Left renal pelvis (tissue), 4 donors: ENCODE measurements at places on chromosomes 1 and 21.

DNA sequence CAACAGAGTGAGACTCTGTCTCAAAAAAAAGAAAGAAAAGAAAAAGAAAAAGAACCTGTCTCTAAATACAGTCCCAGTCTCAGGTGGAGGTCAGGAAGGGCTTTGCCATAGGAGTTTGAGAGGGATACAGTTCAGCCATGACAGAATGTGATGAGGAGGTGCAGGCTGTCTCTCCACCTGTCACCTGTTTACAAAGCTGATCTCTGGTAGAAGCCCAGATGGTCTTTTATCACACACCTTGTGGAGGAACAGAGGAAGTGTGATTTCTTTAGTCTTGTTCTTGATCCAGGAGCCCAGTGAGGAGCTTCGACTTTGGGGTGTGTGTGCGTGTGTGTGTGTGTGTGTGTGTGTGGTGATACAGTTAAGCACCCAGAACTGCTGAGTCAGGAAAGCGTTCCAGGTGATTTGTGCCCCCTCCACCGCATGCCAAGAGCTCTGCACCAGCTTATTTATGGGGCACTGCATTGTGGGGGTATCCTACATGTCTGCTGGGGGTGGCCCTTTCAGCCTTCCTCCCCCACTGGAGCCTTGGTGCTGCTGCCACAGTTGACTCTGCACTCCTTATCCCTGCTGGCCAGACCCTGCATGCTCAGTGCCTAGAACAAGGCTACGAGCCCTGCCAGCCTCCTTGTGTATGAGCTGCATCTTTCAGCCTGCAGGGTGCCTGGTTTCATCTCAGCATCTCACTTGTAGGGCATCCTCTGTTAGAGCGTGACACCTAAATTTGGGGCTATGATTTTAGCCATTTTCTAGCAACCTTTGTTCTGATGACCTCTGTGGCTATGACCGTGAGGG lies 19.3 kb downstream of the DOP1B start:
- DNase-seq, result no peak

DNA sequence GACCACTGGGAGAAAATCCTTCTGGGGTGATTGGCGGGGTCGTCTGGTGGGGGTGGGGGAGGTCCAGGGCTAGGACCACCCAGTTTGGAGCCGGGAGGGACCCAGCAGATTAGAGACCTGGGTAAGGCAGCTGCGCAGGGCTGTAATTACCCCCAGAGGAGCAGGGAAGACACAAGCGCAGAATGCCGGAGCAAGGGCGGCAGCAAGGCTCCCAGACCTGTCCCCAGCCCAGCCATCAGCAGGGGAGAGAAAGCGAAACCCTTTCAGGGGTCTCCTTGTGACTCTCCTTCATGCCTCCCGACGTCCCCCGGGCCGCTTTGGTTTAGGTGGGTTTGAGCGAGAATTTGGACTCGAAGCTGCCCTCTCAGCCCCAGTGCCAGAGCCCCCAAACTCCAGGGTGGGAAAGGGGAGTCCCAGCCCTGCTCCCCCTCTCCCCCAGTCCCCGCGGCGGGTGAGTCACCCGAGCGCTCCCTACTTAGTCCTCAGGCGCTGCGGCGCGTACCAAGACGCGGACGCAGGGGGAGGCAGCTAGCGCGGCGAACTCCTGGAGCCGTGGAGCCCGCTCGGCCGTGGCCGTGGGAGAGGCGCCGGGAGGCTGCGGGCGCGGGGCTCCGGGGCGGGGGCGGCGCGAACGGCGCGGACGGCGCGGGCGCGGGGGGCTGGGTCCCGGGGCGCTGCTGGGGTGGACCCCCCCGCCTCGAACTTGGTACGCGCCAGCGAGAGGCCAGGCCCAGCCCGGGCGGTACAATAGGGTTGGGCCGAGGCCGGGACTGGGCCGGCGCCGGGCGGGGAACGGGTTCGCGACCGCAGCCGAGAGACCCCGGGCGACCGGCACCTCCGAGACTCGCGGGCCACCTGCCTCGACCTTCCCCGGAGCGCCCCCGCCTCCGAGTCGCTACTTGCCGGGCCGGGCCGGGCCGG lies at the start of gene MAP7D1:
TSS of gene MAP7D1 (plus strand) at position 753 of the 921 bp plus-strand sequence. CDS start 258 bp downstream, outside the sequence.
- no peak for DNase-seq

GRCh38 chr1:22877980-22878379 lies 94.7 kb downstream of the LACTBL1 start:
- no peak for DNase-seq

GRCh38 chr1:12143631-12144155 lies 23.1 kb upstream of the TNFRSF1B start:
- DNase-seq, result no peak

GRCh38 chr1:61368876-61369275 lies 286.5 kb downstream of the NFIA start:
- no peak for DNase-seq

DNA sequence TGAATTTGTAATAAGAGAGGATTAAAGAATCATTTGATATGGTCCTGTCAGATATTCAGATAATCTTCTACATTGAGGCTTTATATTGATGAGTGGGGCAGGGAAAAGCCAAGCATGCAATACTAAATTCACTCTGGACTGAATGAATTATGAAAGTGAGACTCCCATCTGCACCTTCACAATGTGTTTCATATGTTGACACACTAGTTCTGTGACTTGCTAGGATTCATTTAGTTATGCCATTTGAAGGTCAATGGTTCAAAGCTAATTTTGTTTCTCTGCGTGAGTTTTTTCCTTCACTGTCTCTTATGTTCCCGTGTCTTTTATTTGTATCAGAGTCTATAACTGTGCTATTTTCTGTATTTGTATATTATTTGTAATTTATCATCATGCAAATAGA lies 1332.5 kb downstream of the KCNT2 start:
- no peak for DNase-seq

DNA sequence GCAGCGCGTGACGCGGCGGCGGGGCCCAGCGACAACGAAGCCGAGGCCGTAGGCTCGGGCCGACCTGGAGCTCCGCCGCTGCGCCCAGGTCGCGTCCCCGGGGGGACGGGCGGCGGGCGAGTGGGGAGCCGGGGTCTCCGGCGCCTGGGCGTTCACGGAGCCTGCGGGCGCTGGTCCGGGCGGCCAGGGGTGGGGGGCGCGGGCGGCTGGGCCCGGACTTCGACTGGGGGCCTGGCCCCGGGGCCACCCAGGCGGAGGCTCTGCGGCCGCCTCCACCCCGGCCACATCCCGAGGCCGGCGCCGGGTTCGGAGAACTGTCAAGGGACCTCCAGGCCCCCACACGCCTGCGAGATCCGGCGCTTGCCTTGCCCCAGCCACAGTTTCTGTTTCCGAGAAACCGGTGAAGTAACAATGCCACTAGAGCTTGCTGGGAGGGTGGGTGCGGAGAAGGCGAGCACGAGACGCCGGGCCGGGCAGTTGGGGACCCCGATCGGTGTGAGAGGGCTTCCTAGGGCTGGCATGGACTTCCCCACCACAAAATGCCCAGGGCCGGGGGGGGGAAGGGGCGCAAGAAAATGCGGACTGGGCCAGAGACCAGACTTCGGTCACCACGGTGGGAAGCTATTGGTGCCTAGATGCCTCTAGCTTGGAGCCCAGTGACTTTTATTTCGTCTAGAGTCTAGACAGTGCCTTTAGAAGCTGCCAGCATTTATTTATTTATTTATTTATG lies 501 bp downstream of the FBXO6 start:
- DNase-seq, result no peak

- no peak for DNase-seq
These were observed 5.1 kb downstream of the PRRX1 start for GRCh38 chr1:170669107-170669445.

DNA sequence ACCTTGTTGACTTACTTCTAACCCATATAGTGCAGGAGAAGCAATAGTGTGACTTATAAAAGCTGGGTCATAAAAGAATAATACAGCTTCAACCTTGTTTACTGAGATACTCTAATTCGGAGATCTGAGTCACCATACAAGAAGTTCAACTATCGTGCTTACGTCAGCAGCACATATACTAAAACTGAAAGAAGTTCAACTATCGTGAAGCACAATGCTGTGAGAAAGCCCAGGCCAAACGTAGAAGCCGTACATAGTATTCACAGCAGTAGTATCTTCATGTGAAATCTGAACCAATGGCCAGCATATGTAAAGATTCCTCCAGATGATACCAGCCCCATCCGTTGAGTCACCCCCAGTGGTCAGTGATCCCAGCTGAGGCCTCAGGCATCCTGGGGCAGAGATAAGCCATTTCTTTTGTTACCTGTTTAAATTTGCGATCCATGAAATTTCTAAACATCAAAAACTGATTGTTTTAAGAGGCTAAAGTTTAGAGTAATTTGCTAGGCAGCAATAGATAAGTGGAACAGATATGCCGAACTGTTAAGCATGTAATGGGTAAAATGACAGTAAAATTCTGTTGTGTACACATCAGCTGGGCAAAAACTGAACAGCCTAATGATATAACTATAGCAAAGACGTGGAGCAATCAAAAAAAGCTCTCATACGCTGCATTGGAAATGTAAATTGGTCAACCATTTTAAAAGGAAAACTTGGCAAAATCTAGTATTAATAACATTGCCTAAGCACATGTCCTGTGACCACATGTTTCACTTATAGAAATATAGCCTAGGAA lies 53.9 kb upstream of the SAMD13 start:
- DNase-seq, result no peak

DNA sequence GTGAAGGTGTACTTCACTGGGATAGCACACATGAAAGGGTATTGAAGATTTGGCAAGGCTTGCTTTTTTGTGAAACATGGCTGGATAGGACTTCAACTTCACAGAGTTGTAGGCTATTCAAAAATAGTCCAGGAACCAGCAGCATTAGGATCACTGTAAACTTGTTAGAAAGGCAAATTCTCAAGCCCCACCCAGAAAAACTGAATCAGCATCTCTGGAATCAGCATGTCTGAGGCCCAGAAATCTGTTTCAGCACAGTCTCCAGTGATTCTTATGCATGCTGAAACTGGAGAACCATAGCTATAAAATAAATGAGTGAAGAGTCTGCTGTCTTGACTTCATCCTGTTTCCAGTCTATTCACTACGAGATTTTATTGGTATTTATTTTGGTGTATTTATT lies 8.1 kb upstream of the KRTAP21-3 start:
- no peak for DNase-seq

- DNase-seq, result no peak
These were observed 61.5 kb downstream of the TOR3A start for GRCh38 chr1:179143322-179143721.

GRCh38 chr1:46539972-46540371 lies 11.5 kb downstream of the KNCN start:
- no peak for DNase-seq

GRCh38 chr1:29439615-29440014 lies 203.3 kb downstream of the PTPRU start:
- no peak for DNase-seq

- DNase-seq, result no peak
These were observed 238.2 kb downstream of the NFIA start for GRCh38 chr1:61320575-61320974.

- no peak for DNase-seq
These were observed 39.6 kb upstream of the RXRG start for GRCh38 chr1:165484532-165484931.

DNA sequence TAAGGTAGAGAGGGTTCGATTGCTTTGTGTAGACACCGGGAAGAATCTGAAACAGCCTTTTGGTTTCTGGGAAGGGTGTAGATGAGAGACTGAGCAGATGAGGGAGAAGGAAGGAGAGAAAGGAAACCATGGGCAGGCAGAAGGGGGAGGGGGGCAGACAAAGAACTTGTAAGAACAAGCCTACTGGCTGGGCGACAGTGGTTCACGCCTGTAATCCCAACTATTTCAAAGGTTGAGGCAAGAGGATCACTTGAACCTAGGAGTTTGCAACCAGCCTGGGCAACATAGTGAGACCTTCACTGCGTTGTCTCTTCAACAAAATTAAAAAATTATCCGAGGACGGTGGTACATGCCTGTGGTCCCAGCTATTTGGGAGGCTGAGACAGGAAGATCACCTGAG lies 106.2 kb downstream of the TM2D1 start:
- DNase-seq, result no peak

DNA sequence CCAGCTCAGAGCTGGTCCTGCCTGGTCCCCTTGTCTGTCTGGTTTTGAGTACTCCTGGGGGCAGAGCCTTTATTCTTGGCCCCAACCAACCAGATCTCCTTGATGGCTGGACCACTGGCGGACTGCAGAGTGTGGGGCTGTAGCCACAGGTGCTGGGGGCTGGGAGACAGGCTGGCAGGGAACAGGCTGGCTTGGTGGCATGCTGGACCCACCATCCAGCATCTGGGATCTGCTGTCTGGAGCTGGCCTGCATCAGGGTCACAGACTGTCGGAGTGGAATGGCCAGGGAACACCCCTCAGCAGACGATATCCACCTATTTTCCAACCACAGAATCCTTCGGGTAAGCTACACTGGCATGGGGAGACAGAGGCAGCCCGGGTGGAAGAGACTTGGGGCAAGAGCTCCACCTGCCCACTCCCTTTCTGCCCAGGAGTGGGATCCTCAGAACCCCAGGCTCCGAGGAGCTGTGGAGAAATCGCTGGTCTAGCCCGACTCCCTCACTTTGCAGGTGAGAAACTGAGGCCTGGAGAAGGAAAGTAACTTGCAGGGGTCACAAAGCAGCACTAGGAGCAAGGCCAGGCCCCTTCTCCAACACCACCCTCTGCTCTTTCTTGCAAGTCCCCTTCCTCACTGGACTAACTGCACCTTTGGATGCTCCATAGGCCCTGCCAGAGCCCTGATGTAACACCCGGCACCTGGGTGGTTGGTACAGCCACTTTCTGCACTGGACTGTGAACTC lies 40.6 kb downstream of the TNNT2 start:
- DNase-seq, result no peak

- DNase-seq, result no peak
These were observed 367.7 kb upstream of the NEGR1 start for GRCh38 chr1:72649991-72650390.

- DNase-seq, result no peak
These were observed 702.2 kb upstream of the ADGRL4 start for GRCh38 chr1:79708646-79709265.

GRCh38 chr1:187264995-187265602 lies 436.4 kb downstream of the PLA2G4A start:
- DNase-seq, result peak; percentile 4

DNA sequence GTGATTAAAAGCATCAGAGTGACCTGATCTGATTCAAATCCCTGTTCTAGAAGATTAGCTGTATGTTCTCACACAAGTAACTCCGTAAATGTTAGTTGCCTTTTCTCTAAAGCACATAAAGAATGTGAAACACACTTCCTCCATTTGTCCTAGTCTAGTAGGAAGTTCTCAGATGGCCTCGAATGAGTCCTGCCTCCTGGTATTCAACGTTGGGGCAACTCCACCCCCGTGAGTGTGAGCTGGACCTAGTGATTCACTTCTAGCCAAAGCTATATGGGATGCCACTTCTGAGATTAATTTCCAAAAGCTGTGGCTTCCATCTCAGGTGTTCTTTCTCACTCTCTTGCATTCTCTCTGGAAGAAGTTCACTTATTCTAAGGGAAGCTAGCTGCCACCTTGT lies 267.6 kb downstream of the GPATCH2 start:
- DNase-seq, result no peak

- DNase-seq, result no peak
These were observed 84.0 kb upstream of the TLR5 start for GRCh38 chr1:223227031-223227430.

DNA sequence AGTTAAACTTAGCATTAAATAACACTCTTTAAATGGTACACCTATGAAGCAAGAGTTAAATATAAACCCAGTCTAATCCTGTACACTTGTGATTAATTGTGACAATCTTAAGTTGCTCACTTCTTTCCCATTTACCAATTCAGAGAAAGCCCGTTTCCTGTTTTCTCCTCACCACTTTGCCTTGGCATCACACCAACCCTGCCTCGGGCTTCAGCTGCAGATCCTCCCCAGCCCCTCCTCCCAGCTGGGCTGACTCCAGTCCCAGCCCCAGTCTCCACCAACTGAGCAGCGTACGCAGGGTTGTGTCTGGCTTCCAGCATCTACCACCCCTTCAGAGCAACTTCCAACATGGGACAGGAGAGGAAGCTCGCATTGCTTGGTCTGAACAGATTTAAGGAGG lies 4.1 kb downstream of the PYCR2 start:
- no peak for DNase-seq

- DNase-seq, result no peak
These were observed 87.4 kb upstream of the ZBTB40 start for GRCh38 chr1:22364326-22364650.
